ENCODE measurements at places on chromosomes 1 and 21.

DNA sequence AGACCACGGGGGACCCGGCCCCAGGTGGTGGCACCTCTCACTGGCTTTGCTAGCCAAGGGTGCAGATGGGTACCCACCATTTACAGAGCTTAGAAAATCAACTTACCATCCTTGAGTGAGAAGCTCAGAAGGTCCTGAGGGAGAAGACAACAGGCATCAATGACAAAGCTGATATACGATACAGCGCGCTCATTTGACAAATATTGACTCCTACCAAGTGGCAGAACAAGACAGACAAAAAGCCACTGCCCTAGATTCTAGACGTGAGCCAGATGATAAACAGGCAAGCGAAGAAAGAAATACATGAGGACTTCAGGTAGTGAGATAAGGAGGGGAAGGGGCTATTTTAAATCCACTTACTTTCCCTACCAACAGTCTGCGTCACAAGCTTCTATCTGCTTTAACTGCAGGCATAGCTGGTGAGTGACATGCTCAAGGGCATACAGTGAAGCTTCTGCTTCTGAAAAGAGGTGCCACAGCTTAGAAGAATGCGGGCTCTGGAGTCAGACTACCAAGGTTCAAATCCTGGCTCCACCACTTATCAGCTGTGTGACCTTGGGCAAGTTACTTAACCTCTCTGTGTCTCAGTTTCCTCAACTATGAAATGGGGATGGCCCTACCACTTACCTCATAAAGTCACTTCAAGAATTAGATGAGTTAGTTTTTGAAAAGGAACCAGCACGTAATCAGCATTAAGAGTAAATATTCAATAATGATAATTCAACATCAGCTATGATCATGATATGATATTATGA lies 29.1 kb downstream of the TMCO4 start:
- DNase-seq, result no peak

GRCh38 chr1:50139339-50140181 lies 30.8 kb downstream of the ELAVL4 start:
- no peak for DNase-seq

DNA sequence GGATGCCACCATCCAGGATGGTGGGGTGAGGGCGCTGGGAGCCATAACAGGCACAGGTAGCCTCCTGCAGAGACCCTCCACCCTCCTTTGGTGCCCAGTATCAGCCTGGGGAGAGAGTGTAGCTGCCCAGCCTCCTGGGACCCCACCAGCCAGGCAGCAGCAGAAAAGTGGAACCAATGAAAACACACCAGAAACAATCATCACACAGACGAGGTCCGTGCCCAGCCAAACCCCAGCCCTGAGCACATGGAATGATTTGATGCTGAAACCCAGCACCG lies 285.1 kb downstream of the PTPRU start:
- DNase-seq, result no peak

GRCh38 chr1:210239349-210240111 lies 6.9 kb downstream of the SERTAD4 start:
- DNase-seq, result no peak

DNA sequence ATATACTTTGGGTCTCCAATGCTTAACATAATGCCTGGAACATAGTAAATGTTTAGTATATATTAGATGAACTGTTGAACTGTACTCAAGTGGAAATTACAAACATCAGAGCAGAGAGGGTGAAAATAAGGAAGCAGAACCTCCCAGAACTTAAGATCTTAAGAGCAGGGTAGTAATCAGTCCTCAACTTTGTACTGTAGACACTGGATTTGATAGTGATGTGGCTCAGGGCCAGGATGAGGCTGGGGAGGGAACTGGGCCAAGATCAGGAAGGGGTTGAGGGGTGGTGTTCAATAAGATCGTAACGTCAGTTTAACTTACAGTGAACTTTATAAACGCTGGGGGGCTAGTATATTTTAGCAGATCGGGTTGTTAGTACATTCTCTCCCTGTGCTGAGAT lies 15.4 kb downstream of the MPZL1 start:
- no peak for DNase-seq

DNA sequence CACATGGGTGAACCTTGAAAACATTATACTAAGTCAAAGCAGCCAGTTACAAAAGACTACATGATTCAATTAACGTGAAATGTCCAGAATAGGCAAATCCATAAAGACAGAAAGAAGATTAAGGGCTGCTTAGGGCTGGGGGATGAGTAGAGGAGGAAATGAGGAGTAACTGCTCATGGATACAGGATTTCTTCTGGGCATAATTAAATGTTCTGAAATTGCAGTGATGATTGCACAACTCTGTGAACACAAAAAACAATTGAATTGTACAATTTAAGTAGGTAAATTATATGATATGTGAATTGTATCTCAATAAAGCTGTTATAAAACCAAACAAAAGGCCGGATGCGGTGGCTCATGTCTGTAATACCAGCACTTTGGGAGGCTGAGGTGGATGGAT lies 52.2 kb downstream of the RERE start:
- DNase-seq, result no peak

DNA sequence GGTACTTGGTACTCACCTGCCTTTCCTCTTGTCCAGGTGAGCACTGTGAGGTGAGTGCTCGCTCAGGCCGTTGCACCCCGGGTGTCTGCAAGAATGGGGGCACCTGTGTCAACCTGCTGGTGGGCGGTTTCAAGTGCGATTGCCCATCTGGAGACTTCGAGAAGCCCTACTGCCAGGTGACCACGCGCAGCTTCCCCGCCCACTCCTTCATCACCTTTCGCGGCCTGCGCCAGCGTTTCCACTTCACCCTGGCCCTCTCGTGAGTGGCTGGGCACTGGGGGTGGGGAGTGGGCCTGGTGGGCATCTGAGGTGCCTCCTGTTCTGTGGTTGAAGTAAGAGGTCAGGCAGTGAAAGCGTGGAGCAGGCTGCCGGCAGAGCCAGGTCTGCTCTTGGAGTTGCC lies 11.7 kb downstream of the CELSR2 start:
- no peak for DNase-seq

DNA sequence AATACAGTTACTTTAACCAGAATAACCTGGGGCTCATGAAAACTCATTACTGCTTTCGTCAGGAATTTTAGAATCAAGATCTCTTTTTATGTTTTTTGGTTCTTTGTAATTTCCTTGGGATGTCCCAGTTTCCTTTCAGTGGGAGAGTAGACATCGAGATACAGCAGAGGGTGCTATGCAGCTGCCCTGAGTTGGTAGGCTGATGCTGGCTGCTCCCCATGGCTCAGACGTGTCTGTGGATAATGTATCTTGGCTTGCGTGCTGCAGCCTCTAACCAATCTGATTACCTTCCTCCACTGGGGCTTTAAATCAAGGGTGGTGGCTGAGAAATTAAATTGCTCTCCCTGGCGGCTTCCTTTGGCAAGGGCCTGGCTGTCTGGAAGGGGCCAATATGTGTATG lies 253.7 kb downstream of the CACNA1E start:
- no peak for DNase-seq

GRCh38 chr1:168488138-168488537 lies 55.7 kb downstream of the XCL2 start:
- DNase-seq, result no peak

- no peak for DNase-seq
Measured at GRCh38 chr1:91734761-91735160, 151.2 kb downstream of the TGFBR3 start.

- DNase-seq, result peak; percentile 46
Measured at GRCh38 chr21:33976082-33977016, 60.7 kb upstream of the ATP5PO start.

DNA sequence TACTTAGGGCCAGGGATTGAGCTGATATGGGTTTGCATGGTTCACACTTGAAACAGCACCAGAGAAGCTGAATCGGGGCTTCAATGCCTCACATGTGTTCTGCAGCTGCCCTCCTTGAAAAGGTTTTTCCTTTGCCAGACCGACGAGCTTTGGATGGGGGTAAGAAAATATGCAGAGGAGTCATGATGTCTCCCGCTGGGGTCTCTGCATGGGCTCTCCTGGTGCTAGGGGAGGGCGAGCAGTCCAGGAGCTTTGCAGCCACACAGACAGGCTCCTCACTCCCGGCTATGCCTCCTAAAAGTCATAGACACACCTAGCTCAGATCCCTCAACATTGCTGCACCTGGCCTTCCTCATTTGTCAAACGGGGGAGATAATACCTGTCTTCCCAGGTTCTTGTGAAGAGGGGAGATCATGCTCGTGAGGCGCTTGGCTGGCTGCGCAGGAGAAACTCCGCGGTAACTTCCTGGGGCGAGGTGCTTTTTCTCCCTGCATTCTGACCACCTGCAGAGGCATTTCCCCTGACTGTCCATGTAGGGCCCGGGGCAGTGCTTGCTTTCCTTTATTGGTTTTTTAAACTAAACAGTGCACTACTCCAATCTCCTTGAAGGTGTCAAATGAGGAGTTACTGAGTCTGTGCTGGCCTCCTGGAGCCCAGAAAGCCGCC lies 112.4 kb downstream of the PLXNA2 start:
- DNase-seq, result no peak

DNA sequence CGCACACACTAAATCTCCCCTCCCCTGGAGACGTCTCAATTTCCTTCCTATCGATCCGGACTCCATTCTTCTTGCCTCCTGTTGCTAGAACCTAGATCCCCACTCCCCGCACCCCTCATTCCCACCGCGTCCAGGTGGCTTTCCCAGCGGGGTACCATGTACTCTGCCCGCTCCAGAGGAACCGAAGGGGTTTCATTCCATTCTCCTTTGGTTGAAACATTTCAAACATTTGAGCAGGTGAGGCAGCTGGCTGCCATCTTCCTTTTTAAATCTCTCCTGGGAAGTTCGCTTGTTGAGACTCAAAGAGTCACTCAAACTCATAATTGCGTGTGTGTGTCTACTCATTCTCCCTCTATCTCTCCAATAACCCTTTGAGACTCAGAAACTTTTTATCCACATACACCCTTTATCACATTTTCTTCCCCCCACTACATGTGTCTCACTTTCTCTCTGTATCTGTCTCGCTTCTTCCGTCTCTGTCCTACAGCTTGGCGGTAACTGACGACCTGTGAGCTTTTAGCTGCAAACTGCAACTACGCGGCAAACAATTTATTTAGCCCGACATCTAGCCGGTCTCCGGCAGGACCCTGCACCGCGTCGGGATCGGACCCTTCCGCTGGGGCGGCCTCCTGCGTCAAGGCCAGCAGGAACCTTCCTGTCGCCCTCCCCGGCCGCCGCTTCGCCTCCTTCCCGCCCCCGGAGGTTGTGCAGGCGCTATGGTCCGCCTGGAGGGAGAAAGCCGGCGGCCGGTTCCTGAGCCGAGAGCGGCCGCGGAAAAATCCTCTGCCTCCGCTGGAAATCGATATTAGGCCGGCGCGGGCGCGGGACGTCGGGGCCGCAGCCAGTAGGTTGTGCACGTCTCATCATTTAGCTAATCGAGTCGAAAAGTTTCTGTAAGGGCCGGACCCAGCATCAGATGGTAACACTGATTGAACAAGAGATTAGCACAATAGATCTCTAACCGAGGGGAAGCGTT lies 3.0 kb upstream of the FOXD3 start:
- no peak for DNase-seq

GRCh38 chr1:15116966-15117365 lies 36.6 kb upstream of the TMEM51 start:
- DNase-seq, result no peak
